B cell (primary cell): ENCODE measurements at places on chromosomes 1 and 21. TPM values are rescaled to one million over a fixed set of nuclear protein-coding genes. Genes with fewer than 3 reads are reported as not detected.

The NBPF14 gene
- total RNA-seq = 94.5 and 96.2 TPM in 2 replicates

The SYDE2 gene
- 0.89 and 1.0 TPM in 2 replicates for total RNA-seq

DNA sequence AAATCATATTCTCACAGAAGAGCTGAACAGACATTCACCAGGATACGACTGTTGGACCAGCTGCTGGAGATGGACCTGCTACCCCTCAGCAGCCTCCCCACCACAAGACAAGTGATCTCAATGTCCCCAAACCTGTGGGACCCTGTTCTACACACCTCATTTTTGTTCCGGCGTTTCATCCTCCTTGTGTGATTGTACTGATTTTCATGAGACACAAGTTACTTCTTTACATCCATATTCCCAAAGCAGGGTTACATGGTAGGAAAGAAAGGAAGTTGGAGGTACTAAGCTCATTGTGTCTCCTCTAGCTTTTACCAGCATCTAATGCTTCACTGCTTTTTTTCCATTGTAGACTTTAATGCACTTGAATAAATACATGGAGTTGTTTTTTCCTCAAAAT lies 8.7 kb downstream of the ADAMTS1 start:
- no peaks in the 10 kb centered on the region for H3K36me3 ChIP-seq
- no peaks in the 10 kb centered on the region for H3K4me1 ChIP-seq
- H3K4me3 ChIP-seq = no peak overlapping the region
- no peak for DNase-seq
- no peak overlapping the region for H3K27ac ChIP-seq

DNA sequence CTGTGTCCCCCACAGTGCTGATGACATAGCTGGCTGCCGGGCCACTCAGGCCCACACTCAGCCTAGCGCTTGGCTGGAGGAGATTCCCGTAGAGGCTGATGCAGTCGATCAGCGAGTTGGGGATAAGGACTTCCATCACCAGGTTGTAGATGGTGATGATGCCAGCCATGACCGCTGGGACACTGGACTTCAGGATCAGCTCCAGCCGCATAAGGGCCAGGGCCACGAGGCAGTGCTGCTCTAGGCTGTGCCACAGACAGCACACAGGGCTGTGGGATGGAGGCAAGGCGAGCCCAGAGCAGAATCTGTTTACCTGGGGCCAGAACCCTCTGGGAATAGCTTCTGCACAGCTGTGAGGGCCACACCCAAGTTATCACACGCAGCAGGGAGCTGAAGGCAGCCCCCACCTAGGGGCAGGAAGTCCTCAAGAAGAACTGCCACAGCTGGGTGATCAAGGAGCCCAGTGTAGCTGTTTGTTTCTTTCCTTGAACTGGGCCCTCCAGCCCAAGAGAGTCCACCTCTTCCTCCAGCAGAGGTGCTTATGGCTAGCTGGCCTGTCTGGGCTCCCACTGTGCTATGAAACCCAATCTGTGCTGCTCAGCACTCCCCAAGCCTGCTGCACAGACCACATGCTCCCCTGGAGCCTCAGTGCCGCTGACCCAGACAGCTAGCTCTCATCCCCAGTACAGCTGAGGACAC lies 6.2 kb downstream of the SLC2A1 start:
- H3K36me3 ChIP-seq = peaks cover 60% of the 10 kb centered on the region
- H3K4me3 ChIP-seq = peak overlapping the region; percentile 56
- peaks cover 99% of the 10 kb centered on the region for H3K4me1 ChIP-seq
- peak overlapping the region; percentile 95 for H3K27ac ChIP-seq
- no peaks in the 10 kb centered on the region for H3K27me3 ChIP-seq

DNA sequence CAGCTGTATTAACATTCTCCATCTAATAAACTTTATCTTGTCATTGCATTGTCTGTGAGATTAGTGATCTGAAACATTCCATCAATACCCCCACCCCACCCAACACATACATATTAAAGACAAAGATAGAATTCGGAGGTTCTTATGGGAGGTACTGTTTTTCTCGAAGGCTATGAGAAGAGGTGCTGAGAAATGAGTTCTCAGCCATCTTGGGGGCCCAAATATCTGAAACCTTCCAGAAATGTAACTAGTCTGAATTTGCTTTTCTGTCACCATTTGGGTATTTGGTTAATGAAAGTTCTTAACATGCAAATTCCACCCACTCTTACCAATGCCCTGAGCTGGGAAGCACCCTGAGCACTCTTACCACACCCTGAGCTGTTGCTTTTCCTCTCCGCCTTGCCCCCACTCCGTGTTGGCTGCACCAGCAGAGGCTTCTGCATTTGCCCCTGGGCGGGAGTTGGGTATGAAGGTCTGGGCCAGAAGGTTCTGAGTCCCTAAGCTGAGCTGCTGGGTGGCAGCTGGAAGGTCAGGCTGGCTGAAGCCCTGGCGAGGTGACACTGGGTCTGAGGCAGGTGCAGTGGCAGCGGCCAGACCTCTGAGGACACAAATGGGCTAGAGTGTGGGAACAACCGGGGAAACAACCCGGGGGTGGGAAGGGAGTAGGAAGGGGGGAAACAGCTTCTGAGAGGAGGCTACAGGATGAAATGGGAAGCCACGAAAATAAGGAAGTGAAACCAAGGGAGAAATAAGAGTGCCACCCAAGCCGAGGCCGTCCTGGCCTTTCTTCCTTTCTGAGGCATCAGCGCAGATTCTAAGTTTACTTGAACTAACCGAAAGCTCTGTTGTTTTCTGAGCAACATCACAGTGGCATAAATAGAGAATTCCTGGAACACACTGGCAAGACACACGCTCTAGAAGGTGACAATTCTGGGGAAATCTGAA lies 26.3 kb upstream of the IER5 start:
- DNase-seq = peak; percentile 75
- H3K27ac ChIP-seq = peak overlapping the region; percentile 78
- H3K4me1 ChIP-seq = peaks cover 27% of the 10 kb centered on the region
- no peaks in the 10 kb centered on the region for H3K27me3 ChIP-seq

DNA sequence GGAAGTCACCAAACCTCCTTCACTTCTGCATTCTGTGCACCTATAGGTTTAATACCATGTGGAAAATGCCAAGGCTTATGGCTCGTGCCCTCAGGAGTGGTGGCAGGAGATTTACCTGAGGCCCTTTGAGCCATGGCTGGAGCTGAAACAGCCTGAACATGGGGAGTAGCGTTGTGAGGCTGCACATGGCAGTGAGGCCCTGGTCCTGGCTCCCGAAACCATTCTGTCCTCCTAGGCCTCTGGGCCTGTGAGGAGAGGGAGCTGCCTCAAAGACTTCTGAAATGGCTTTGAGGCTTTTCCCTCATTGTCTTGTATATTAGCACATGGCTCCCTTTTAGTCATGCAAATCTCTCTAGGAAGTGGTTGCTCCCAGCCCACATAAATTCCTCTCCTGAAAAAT lies 20.6 kb downstream of the PTGFR start:
- H3K4me1 ChIP-seq = no peaks in the 10 kb centered on the region
- no peak for DNase-seq
- H3K4me3 ChIP-seq = no peak overlapping the region
- H3K36me3 ChIP-seq = no peaks in the 10 kb centered on the region

DNA sequence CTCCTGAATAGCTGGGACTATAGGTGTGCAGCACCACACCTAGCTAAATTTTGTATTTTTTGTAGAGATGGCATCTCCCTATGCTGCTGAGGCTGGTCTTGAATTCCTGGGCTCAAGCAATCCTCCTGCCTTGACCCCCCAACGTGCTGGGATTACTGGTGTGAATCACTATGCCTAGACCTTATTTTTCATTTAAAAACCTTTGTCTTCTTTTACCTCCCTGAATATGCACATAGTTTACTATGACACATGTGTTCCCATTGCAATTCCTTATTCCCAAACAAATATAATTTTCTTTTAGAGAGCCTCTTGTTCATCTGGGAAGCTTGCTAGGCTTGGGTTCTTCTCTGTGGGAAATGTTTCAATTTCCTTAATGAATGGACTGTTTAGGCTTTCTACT lies 16.8 kb downstream of the SH3BGR start:
- DNase-seq = no peak
- H3K27me3 ChIP-seq = no peaks in the 10 kb centered on the region
- H3K27ac ChIP-seq = no peak overlapping the region
- H3K4me3 ChIP-seq = no peak overlapping the region
- H3K4me1 ChIP-seq = no peaks in the 10 kb centered on the region
- H3K36me3 ChIP-seq = no peaks in the 10 kb centered on the region

- DNase-seq = no peak
- no peaks in the 10 kb centered on the region for H3K4me1 ChIP-seq
- H3K36me3 ChIP-seq = no peaks in the 10 kb centered on the region
- H3K4me3 ChIP-seq = no peak overlapping the region
These were observed 83.7 kb upstream of the VAMP3 start for GRCh38 chr1:7687411-7687810.

The SERTAD4 gene
- not detected in 2 replicates for total RNA-seq

DNA sequence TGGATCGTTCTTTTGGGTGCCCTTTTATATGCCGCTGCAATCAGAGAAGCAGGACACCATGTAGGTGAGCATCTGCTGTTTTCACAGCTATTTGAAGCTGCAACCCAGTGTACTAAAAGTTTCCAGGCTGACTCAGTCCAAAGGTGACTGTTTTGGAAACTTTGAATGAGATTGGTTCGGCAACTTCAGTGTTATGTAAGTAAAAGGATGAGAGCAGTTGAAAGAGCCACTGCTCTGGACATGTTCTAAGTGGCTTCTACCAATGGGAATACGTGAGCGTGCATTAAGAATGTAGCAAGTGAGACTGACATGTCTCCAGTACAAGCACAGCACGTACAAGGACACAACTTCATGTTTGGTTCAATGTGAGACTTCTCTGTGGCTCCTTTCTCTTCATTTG lies 55.6 kb downstream of the DDR2 start:
- H3K27me3 ChIP-seq = peaks cover 12% of the 10 kb centered on the region
- no peak overlapping the region for H3K27ac ChIP-seq
- DNase-seq = no peak
- H3K4me1 ChIP-seq = no peaks in the 10 kb centered on the region

- no peak overlapping the region for H3K4me3 ChIP-seq
- no peaks in the 10 kb centered on the region for H3K4me1 ChIP-seq
These were observed 43.5 kb downstream of the LGR6 start for GRCh38 chr1:202237052-202237451.

The KCNJ15 gene
- not detected in 2 replicates for total RNA-seq

The OR2L5 gene
- total RNA-seq = 0.27 TPM in 1 of 2 replicates, not detected in the other

DNA sequence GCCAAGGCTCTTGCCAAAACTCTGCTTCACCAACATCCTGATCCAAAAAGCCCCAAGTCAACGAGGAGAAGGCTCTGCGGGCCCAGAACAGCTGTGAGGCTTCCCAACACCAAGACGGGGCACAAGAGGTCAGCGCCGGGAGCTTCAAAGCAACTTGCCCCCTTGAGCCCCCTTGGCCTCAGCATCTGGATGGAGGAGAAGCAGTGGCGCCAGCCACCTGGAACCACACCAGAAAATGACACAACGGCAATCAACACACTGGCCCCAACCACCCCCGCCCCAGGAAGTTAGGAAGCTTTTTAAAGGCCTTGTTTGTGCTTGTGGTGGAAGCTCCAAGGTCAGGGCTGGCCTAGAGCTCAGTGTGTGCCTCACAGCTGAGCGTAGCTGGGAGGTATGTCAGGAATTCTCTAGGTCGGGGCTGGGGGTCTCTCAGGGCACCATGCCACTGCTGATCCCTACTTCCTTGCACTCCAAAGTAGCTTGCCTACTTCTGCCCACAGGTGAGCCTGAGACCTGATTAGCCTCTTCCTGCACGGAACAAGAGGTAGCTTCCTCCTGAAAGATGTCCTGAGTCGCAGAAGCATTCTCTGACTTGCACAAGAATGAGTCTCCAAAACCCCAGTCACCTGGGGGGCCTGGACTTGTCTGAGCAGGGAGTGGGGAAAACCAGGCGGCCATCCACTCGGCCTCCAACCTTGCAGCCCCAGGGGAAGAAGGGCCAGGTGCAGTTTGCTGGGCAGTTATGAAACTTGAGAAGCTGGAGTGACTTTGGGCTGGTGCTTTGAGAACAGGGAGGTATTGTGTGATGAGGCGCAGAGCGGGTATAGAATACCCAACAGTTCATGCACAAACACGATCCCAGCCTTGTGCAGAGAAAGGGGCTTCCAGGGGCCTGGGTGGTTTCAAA lies 9.7 kb upstream of the SRP9 start:
- DNase-seq = no peak
- H3K4me3 ChIP-seq = no peak overlapping the region
- peaks cover 8% of the 10 kb centered on the region for H3K4me1 ChIP-seq
- no peak overlapping the region for H3K27ac ChIP-seq

- H3K4me1 ChIP-seq = no peaks in the 10 kb centered on the region
- no peak for DNase-seq
- no peak overlapping the region for H3K4me3 ChIP-seq
- H3K27ac ChIP-seq = no peak overlapping the region
- no peaks in the 10 kb centered on the region for H3K36me3 ChIP-seq
These were observed 338.6 kb upstream of the SNX7 start for GRCh38 chr1:98322966-98323365.

The AIRE gene
- total RNA-seq = 0.24 TPM in 1 of 2 replicates, not detected in the other

GRCh38 chr1:185998391-185998790 lies 264.2 kb downstream of the HMCN1 start:
- H3K4me1 ChIP-seq = no peaks in the 10 kb centered on the region
- DNase-seq = no peak
- no peaks in the 10 kb centered on the region for H3K27me3 ChIP-seq
- no peak overlapping the region for H3K4me3 ChIP-seq
- no peaks in the 10 kb centered on the region for H3K36me3 ChIP-seq

The OR2L13 gene
- not detected in 2 replicates for total RNA-seq

DNA sequence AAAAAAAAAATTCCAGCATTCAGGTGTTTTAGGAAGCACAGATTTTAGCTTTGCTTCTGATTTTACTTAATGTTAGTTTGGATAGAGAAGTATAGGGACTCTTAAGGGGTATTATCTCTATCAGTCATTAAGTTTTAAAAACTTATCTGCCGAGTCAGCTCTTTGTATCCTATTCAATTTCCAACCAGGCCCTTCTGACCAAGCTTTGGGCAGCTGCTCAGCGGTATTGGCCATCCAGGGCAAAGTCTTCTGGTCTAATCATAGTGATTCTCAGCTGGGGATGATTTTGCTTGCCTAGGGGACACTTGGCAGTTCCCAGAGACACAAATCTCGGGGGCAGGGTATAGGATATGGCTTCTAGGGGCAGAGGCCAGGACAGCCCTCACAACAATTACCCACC lies 47.6 kb downstream of the BACH1 start:
- H3K36me3 ChIP-seq = peaks cover 30% of the 10 kb centered on the region
- DNase-seq = no peak
- no peak overlapping the region for H3K27ac ChIP-seq
- no peaks in the 10 kb centered on the region for H3K27me3 ChIP-seq

DNA sequence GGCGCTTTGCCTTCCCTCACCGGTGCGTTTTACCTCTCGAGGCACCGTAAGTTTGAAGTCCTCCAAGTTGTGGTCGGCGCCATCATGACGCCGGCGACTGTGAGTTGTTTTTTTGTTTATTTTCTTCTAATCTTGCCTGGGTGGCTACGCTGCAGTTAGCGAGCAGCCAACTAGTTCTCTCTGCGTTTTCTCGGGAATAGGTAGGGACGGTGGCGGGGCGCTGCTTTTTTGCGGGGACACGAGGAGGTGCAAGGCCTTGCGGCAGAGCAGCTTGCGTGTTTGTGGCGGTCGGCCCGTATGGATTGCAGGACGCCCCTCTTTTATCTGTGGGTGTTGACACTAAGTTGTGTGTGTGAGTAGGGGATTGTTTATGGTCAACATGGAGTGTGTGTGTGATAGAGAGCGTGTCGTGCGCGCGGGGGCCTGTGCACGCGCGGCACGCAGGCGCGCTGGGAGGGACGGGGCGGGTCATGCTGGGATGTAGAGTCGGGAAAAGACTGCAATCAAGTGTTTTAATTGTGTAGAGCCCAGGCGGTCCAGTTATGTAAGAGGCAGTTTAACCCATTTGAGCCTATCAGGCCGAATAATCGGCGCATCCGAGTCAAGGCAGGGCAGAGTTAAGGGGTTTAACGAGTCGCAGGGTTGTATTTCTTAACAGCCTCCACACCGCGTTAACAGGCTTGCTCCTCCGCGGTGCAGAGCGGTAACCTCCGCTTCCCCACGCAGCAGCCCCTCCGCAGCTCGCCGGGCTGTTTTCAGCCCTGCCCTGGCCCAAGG lies 1.2 kb upstream of the NEGR1 start:
- peak overlapping the region; percentile 48 for H3K27ac ChIP-seq
- H3K36me3 ChIP-seq = no peaks in the 10 kb centered on the region
